ENCODE measurements at places on chromosomes 5 and 9. TPM values are rescaled to one million over a fixed set of nuclear protein-coding genes. Genes with fewer than 3 reads are reported as not detected.

The ZNG1E gene
- polyA plus RNA-seq, result 99.6 TPM

The ADAMTS13 gene
- 4.3 TPM for polyA plus RNA-seq

The SLC6A3 gene
- not detected for polyA plus RNA-seq

The MARCOL gene
- not detected for polyA plus RNA-seq
